Glutamatergic neuron (in vitro differentiated cells): ENCODE measurements at places on chromosomes 2 and 18. TPM values are rescaled to one million over a fixed set of nuclear protein-coding genes. Genes with fewer than 3 reads are reported as not detected.

RTP5 gene
- total RNA-seq: not detected

DNA sequence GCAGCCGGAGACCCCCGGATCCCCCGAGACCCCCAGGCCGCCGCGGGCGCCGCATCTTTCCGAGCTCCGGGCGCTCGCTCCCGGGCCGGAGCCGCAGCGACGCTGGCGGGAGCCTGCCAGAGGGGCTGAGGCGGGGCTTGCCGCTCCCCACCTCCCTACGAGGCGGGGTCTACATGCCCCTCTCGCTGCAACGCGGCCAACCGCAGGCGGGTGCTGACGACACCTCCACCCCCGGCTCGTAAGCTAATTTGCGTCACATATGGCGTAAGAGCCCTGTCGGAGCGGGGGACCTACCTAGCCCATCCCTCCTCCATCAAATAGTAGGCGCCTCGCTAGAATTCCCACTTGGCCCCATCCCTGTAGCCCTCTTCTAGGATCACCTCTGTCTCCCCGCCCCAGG is at the start of gene PTPRN:
Gene PTPRN, minus strand, starts transcription at position 124 of the 400 bp plus-strand sequence. Its CDS starts 69 bp downstream, at position 55.
- peaks cover 6% of the 10 kb centered on the region for H3K4me1 ChIP-seq
- peak within 1 kb of the TSS; percentile 96 for H3K4me3 ChIP-seq
- peak; percentile 81 for DNase-seq
- peak within 1 kb of the TSS; percentile 96 for H3K27ac ChIP-seq

GRCh38 chr18:49813069-49813318 is 339 bp downstream of the ACAA2 start:
- peaks cover 21% of the 10 kb centered on the region for H3K36me3 ChIP-seq
- peaks cover 7% of the 10 kb centered on the region for H3K4me1 ChIP-seq
- peak; percentile 73 for DNase-seq
- peaks cover 16% of the 10 kb centered on the region for H3K27me3 ChIP-seq

DNA sequence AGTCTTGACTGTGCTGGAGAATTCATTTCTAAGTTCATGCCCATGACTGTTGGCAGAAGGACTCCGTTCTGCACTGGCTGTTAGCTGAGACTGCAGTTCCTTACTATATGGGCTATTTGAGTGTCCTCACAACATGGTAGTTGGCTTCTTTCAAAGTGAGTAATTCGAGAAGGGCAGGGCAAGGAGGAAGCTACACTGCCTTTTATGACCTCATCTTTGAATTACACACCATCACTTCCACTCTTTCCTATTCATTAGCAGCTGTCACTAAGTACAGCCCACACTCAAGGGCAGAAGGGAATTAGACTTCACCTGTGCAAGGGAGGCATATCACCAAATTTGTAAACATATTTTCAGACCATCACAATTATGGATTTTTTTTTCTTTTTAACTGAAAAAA is 55.9 kb upstream of the EPAS1 start:
- no peak overlapping the region for H3K4me3 ChIP-seq
- H3K27ac ChIP-seq: no peak overlapping the region
- H3K27me3 ChIP-seq: peaks cover 8% of the 10 kb centered on the region
- H3K4me1 ChIP-seq: peaks cover 5% of the 10 kb centered on the region
- H3K36me3 ChIP-seq: no peaks in the 10 kb centered on the region

XRCC5 gene
- 254 TPM for total RNA-seq

GRCh38 chr2:66433945-66434678 is 813 bp upstream of the MEIS1 start:
- H3K27ac ChIP-seq: peak overlapping the region; percentile 99
- H3K4me3 ChIP-seq: peak overlapping the region; percentile 97
- no peaks in the 10 kb centered on the region for H3K36me3 ChIP-seq

TMEM237 gene
- total RNA-seq: 68.8 TPM

- H3K4me3 ChIP-seq: no peak overlapping the region
- DNase-seq: no peak
- H3K27ac ChIP-seq: no peak overlapping the region
- H3K36me3 ChIP-seq: peaks cover 4% of the 10 kb centered on the region
Observed at GRCh38 chr2:173520918-173521317, 166.2 kb downstream of the CDCA7 start.

ARL6IP6 gene
- 26.4 TPM for total RNA-seq

PLCD4 gene
- total RNA-seq: 1.9 TPM

SNORC gene
- total RNA-seq: 2.4 TPM

DNA sequence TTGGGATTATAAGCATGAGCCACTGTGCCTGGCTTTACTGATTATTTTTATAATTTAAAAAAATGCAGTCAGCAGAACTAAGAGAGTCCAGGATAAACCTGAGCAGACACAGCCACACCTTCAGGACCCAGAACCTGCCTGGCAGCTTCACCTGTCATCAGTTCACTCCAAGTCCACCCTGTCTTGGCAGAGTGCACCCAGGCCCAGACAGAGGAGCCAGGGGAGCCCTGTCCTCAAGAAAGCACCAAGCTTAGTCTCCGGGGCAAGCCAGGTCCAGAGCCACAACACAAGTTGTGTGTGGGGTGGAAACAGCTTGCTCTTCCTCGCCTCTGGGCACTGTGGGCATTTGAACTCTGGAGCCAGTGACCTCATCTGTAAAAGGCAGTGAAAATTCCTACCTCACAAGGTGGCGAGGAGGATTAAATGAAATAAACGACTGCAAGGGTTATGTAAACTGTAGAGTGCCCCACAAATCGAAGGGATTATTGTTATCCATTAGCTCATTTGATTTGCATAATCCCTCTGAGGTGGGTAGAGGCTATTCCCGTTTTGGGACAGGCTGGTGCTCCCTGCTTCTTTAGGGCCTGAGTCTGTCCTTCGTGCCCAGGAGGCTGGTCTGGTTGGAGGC is 24.7 kb downstream of the MYCN start:
- no peak overlapping the region for H3K27ac ChIP-seq
- H3K4me3 ChIP-seq: no peak overlapping the region
- no peak for DNase-seq
- H3K4me1 ChIP-seq: peaks cover 2% of the 10 kb centered on the region

DNA sequence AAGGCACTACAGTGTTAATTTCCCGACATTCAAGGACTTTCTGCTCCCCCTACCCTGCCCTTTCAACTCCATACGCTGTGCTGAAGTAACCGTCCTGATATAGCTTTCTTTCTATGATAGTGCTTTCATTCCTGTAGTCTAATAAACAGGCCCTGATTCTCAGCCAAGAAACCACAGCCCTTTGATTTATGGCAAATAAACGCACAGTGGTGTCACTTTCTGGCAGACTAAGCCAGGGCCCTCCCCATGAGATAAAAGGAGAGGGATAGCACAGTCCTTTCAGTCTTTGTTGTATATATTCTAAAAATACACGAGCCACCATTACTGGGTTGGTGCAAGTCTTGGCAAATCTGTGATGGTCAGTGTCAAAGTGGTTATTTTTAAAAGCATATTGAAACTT is 291.2 kb downstream of the ALPK2 start:
- no peak for DNase-seq
- H3K27ac ChIP-seq: no peak overlapping the region

GPAT2 gene
- total RNA-seq: 0.47 TPM

- peaks cover 4% of the 10 kb centered on the region for H3K27me3 ChIP-seq
- H3K4me1 ChIP-seq: no peaks in the 10 kb centered on the region
- no peak overlapping the region for H3K27ac ChIP-seq
- peaks cover 15% of the 10 kb centered on the region for H3K36me3 ChIP-seq
Observed at GRCh38 chr2:70834881-70835280, 735 bp downstream of the CD207 start.

PID1 gene
- total RNA-seq: 5.3 TPM

NDC80 gene
- total RNA-seq: 7.7 TPM

- no peaks in the 10 kb centered on the region for H3K36me3 ChIP-seq
- H3K27ac ChIP-seq: no peak overlapping the region
- H3K4me3 ChIP-seq: no peak overlapping the region
- no peaks in the 10 kb centered on the region for H3K4me1 ChIP-seq
- DNase-seq: no peak
Observed at GRCh38 chr2:92072461-92073035, 2798.7 kb upstream of the TEKT4 start.

ITGB6 gene
- not detected for total RNA-seq

DNA sequence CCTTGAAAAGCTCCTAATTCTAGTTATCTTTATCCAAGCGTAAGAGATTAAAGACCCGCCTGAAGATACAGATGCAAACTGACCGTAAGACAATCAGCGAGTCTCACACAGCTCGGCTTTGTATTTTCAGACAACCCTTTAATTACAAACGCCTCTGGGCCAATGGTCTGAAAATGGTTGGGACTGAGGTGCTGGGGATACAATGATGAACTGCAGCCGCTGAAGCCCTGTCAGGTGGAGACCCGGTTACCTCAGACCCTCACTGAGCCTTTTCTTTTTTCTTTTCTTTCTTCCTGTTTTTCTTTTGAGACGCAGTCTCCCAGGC is 715 bp upstream of the CFAP36 start:
- no peak for DNase-seq
- H3K4me3 ChIP-seq: peak overlapping the region; percentile 98
- H3K27ac ChIP-seq: peak overlapping the region; percentile 90
- H3K36me3 ChIP-seq: no peaks in the 10 kb centered on the region
- H3K4me1 ChIP-seq: peaks cover 7% of the 10 kb centered on the region

CERKL gene
- total RNA-seq: 5.7 TPM

LIPG gene
- 10.2 TPM for total RNA-seq

DNA sequence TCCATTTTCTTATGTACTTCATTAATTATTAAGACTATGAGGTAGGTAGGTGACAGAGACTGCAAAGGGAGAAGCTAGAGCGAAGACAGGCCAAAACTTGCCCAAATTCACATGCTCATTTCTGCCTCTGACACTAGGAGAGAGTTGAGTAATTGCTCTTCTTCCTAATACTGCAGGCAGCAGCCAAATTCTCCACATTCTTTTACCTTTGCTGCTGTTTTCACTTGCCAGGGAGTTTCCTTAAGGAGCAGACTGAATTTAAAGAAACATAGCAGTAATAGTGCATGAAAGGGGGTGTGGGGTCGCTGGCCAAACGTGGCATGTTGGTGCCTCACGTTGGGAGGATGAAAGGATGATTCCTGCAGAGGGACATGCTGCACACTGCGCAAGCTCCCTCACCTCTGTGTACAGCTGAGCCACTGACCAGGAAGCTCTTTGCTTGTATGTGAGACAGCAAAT is 12.3 kb downstream of the CRIM1 start:
- H3K4me1 ChIP-seq: peaks cover 2% of the 10 kb centered on the region
- no peaks in the 10 kb centered on the region for H3K27me3 ChIP-seq
- no peaks in the 10 kb centered on the region for H3K36me3 ChIP-seq
- no peak overlapping the region for H3K27ac ChIP-seq

GRCh38 chr2:218224186-218224585 is 7.2 kb downstream of the ARPC2 start:
- no peaks in the 10 kb centered on the region for H3K36me3 ChIP-seq
- no peak overlapping the region for H3K4me3 ChIP-seq
- peak overlapping the region; percentile 12 for H3K27ac ChIP-seq
- peaks cover 28% of the 10 kb centered on the region for H3K4me1 ChIP-seq

GRCh38 chr18:55110436-55110835 is 151.2 kb upstream of the CCDC68 start:
- H3K4me3 ChIP-seq: no peak overlapping the region
- DNase-seq: no peak
- H3K27me3 ChIP-seq: no peaks in the 10 kb centered on the region
- no peak overlapping the region for H3K27ac ChIP-seq
- H3K36me3 ChIP-seq: no peaks in the 10 kb centered on the region
- no peaks in the 10 kb centered on the region for H3K4me1 ChIP-seq

SIX3 gene
- 0.86 TPM for total RNA-seq

GRCh38 chr18:51527826-51528225 is 330.3 kb upstream of the MEX3C start:
- no peak for DNase-seq
- H3K27ac ChIP-seq: no peak overlapping the region
- no peaks in the 10 kb centered on the region for H3K4me1 ChIP-seq
- H3K4me3 ChIP-seq: no peak overlapping the region
